ENCODE measurements at places on chromosomes 7 and 10.

GRCh38 chr7:36972140-36972518, 247.8 kb upstream of the AOAH start:
- no peak for DNase-seq

- DNase-seq: no peak
These were observed 104.0 kb downstream of the RALA start for GRCh38 chr7:39727231-39728012.

GRCh38 chr7:108592646-108593201, 23.1 kb downstream of the DNAJB9 start:
- DNase-seq: peak; percentile 9

- no peak for DNase-seq
These were observed 32.8 kb downstream of the PPP1R9A start for GRCh38 chr7:94940241-94940640.

DNA sequence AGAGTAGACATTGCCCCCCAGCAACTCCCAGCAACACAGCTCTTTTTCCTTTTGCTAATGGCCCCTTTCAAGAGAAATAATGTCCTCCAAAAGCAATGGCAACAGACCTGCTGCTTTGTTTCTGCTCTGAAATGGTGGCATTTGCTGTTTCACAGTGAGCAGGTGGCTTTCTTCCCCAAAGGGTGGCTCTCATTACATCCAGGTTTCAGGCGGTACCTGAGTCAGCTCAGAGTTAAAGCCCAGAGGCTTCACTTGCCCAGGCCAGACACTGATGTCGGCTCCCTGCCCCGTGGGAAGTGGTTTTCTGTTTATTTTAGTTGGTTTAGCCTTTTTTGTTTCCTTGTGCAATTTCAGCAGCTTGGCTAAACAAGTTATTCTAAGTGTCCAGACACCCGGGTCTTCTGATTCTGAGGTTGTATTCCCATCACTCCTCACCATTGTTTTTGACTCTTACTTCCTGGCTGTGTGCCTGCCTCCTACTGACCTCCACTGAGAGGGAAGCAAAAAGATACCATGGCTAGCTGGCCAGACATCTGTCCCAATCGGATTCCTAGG, 7.8 kb upstream of the ATOH7 start:
- no peak for DNase-seq

GRCh38 chr7:29289156-29290021, 94.8 kb downstream of the CHN2 start:
- DNase-seq: no peak

DNA sequence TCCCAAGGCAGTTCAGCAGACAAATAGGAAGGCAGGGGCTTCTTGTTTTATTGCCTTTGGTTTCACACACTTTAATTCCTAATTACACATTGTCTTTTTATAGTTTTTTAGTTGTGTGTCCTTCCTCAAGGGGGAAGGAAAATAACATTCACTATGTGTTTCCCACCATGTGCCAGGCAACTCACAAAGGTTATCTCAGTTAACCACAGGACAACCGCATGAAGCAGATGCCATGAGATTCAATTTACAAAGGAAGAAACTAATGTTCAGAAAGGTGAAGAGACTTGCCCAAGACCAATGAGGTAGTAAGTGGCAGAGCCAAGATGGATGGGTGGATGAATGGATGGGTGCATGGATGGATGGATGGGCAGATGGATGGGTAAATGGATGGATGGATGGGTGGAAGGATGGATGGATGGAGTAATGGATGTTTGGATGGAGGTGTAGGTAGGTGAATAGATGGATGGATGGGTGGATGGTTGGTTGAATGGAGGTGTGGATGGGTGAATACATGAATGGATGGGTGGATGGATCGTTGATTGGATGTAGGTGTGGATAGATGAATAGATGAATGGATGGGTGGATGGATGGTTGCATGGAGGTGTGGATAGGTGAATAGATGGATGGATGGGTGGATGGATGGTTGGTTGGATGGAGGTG, 77.9 kb downstream of the ARHGAP22 start:
- peak; percentile 22 for DNase-seq

- DNase-seq: no peak
These were observed at the start of gene PRKCQ for GRCh38 chr10:6579904-6580278. TSS of gene PRKCQ (minus strand) at chr10:6580276. CDS start at chr10:6515135, 65,141 bp downstream.

GRCh38 chr7:132072165-132072564, 504.1 kb downstream of the PLXNA4 start:
- no peak for DNase-seq

- no peak for DNase-seq
These were observed 52.1 kb downstream of the SH2D4B start for GRCh38 chr10:80589726-80590373.

- DNase-seq: peak; percentile 43
These were observed at the start of gene TNS3 for GRCh38 chr7:47581804-47582763. TSS of gene TNS3 (minus strand) at chr7:47582111. CDS start at chr7:47439636, 142,475 bp downstream.

- no peak for DNase-seq
These were observed 13.5 kb upstream of the FZD1 start for GRCh38 chr7:91250706-91251105.

DNA sequence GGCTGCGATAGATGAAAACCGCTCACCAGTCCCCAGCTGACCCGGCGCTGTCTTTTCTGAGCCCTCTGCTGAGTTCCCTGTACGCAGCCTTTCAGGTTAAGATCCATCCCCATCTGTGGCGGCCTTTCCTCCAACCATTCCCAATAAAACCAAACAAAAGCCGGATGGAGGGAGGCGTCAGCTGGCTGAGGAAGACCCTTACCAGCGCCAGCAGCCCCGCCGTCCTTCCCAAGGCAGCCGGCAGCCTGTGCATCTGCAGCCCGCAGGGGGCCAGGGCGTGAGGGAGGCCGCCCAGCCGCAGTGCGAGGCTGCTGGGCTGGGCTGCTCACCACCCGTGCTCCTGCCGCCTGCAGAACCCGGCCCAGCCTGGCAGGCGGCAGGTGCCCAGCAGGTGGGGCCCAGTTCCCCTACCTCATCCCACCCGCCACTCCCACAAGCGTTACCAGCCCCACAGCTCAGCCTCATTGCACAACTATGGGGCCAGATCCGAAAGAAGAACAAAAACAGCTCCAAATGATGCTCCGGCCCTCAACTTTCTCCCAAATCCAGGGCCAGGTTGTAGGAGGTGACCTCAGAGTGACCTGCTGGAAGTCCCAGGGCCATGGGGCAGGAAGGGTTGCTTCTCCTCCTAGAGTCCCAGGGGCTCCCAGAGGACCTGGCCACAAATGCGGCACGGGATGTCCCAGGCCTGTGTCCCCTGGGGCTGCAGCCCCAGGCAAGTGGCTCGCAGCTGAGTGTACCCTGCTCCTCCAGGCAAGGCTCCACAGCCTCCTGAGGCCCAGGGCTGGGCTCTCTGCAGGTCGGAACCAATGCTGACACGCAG, 23.8 kb downstream of the PAPOLB start:
- DNase-seq: no peak

DNA sequence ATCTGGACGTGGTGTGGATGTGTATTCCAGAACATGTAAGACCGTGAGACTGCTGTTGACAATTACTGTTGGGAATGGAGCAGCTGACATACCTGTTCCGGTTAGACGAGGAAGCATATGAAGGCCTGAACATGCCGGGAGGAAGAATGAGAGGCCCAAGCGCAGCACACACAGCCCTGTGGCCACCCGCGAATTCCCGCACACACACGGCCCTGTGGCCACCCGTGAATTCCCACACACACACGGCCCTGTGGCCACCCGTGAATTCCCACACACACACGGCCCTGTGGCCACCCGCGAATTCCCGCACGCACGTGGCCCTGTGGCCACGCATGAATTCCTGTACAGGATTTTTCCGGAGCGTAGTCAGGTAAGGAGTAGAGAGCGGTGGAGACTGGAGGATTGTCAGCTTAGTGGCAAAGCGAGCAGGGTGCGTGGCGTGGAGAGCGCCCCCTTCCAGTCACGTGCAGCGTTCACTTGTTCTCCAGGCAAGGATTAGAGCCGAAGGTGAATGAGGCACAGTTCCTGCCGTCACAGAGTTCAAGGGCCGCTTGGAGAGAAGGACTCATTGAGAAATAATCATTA, 9.5 kb upstream of the SUN1 start:
- DNase-seq: no peak

DNA sequence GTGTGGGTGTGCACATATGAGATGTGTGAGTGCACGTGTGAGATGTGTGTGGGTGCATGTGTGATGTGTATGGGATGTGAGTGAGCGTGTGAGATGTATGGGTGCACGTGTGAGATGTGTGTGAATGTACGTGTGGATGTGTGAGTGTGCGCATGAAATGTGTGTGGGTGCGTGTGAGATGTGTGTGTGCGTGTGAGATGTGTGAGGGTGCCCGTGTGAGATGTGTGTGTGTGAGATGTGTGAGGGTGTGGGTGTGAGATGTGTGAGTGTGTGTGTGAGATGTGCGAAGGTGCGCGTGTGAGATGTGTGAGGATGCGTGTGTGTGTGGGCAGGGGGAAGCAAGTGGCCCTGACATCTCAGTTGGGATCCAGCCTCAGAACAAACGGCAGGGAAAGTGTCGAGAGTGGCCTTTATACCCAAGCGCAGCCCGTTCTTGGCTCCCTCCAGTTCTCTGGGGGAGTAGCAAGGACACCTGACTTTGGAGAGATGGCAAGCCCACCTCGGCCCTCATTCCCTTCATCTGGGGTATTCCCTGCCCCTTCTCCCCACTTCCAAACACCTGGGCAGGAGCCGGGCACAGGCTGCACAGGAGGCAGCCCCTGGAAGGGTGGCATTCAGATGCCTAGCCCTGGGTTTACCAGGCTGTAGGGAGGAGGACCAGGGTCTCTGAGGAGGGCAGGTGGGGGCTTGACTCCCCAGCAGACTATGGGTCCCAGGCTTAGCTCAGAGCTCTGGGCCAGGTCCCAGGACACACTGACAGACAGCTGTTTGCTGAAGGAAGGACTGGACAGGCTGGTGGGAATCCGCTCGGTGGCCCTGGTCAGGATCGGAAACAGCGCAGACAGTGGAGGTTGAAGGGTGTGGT, 31.6 kb downstream of the PPIF start:
- DNase-seq: no peak

DNA sequence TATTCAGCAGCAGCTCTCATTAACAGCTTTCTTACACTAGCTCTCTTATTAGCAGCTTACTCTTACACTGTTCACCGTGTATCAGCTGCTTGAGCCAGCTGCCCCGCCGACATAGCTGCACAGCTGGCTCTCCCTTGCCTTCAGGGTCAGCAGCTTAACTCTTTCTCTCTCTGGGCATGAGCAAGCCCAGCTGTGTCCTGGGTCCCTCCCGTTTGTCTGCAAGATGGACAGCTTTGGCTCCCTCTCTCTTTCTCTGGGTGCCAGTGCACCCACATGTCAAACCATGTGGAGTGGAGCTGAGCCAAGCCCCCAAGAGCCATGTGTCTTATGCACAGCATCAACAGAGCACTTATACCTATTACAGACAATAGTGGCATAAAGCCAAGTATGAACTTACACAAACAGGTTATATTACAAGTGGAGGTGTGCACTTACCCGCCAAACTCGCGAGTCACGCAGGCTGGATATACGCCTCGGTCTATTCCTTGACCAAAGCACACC, 35.7 kb upstream of the MTPAP start:
- no peak for DNase-seq

DNA sequence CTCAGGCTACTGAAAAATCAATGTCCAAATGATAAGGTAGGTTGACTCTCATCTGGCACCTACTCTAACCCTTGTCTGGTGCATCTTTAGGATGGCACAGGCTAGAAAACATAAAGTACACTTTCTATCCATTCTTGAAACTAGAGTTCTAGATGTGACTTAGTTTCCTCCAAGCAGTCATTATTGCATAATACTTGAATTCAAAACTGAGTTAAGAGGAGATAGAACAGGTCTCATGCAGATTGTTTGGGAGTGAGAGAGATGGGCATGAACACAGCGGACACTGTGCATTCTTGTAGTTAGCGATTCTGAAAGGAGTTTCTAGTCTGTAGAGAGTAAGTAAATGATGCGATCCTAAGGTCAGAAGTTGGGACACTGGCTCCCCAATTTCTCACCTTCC, 149.2 kb downstream of the PDE1C start:
- no peak for DNase-seq

- no peak for DNase-seq
These were observed 44.2 kb downstream of the PRF1 start for GRCh38 chr10:70558295-70558694.

DNA sequence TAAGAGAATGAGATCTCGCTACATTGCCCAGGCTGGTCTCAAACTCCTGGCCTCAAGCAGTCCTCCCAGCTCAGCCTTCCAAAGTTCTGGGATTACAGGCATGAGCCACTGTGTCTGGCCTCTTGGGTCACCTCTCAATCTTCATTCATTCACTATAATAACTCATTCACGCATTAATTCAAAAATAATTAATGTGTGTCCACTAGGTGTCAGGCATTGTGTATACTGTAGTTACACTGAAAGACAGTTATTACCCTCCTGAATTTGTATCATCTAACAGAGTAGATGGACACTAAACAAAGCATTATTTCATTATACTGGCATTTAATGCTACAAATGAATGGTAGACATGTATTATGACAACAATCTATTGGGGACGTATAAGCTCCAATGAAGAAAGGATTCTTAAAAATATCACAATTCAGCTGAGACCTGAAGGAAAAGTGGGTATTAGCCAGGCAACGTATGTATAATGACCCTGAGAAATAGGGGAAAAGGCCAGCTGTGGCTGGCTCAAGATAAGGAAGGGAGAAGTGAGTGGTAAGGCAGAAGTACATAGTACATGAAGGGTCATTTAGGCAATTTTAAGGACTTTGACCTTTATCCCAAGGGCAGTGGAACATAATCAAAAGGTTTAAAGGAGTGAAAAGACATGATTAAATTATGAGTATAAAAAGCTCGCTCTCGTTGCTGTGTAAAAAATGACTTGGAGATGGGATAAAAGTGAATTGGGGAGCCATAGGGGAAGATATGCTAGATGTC, 150.7 kb downstream of the BTAF1 start:
- peak; percentile 15 for DNase-seq

DNA sequence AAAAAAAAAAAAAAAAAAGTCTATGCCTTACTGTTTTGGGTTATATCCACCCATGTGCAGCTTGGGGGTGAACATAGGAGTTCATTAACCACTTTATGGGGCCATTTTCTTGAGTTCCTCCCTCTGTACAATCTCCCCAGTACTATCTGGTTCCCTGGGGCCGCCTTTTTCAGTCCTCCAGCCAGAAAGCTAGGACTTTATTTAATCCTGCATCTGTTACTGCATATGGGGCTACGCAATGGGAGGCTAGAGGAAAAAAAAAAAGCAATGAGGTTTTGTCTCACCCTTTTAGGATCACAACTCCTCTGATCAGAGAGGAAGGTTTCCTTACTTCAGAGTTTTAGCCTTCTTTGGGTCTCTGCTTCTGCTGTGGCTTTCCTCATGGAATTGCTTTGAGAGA, 51.0 kb downstream of the BTRC start:
- DNase-seq: no peak

DNA sequence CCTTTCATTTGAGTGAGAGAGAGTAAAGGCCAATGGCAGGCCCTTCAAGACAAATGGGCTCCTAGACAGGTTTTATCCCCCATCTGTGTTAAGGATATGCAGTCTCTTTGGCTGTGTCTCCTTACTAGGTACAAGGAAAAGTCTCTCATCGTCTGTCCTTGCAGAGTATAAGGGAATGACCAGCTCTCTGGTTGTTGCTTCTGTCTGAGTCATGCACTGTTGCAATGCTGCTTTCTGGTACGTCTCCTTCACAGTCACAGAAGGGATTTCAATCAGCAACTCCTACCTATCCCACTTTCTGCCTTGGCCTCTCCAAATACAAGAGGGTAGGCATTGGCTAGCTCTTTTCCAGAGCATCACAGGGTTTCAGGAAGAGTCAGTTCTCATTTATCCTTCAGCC, 48.1 kb downstream of the CTTNBP2 start:
- peak; percentile 66 for DNase-seq
